ENCODE measurements at places on chromosomes 2 and 18.
A peak's percentile ranks its signal among the peaks of the same experiment; 100 is the strongest.

DNA sequence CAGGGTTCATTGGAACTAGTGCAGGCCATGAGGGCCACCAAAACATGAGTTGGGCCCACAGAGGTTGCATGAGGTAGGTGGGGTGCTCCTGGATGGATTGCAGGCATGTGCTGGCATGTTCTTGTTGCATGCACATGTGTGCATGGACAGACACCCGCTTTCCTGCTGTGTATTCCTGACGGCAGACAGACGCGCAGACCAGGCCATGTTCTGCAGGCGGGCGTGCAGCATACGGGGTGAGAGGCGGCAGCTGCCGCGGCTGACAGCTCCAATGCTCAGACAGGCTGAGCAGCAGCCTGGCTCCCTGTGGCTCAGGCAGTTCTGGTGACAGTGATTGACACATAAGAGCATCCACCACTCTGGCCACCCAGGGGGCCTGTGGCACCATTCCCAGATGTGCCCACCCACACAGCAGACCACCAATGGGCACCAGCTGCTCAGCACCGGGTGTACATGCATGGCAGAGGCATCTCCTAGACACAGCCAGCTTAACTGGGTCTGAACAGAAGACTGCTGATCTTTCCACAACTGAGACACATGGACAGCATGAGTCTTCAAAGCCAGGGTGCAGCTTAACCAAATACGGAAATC, 21.2 kb downstream of the HS1BP3 start:
- ATAC-seq: no peak

- peak; percentile 44 for ATAC-seq
Observed at GRCh38 chr18:11963991-11964484, 17.3 kb upstream of the IMPA2 start.

DNA sequence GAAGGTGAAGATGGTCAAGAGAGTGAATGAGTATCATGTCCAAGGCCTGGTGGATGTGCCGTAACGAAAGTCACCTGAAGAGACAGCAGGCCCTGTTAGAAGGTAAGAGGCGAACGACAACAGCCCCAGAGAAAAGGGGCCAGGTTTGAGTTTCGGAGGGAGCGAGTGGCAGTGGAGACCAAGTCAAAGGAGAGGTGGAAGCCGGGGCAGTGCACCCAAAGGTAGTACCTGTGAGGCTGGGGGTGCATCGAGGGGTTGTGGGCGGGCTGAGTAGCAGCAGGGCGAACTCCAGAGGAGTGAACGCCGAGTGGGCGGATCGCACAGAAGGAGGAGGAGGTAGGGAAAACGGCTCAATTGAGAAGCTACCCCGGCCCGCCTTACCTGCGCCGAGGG, 358 bp downstream of the USP37 start:
- ATAC-seq: peak; percentile 74

DNA sequence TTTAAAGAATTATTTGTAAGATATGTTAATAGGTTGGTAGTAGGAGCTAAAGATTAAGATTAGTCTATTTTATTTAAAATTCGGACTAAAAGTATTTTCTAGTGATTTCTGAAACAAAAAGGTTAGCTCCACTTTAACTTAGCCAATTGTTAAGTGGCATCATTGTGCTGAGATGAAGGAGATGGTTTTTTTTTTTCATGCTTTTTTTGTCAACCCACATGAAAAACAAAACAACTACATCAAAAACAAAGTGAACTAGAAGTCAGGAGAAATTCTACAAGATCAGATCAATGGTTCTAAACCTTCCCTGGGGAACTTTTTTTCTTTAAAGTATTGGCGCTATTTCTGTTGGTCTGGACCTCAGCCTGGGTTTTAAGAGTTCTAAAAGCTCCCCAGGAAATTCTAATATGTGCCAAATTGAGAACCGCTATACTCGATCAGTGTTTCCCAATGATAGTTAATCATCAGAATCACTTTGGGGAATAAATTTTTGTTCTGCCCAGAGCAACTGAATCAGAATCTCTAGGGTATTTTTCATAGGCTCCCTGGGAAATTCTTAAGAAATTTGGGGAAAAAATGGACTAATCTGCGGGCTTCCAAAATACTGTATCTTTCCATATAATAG, 2.3 kb downstream of the ZC3H6 start:
- no peak for ATAC-seq

- peak; percentile 72 for ATAC-seq
Observed at GRCh38 chr18:3623769-3624545, 174.0 kb downstream of the TGIF1 start.

GRCh38 chr2:108988796-108989713, at the start of gene EDAR:
EDAR (minus strand) TSS chr2:108989220; CDS start chr2:108931014, 58,206 bp downstream.
- ATAC-seq: peak; percentile 89

GRCh38 chr2:45855374-45855773, 203.9 kb downstream of the PRKCE start:
- ATAC-seq: peak; percentile 52

- ATAC-seq: peak; percentile 54
Observed at GRCh38 chr2:36708041-36708741, 11.7 kb downstream of the VIT start.

- no peak for ATAC-seq
Observed at GRCh38 chr2:158803506-158803905, 8.4 kb downstream of the DAPL1 start.

DNA sequence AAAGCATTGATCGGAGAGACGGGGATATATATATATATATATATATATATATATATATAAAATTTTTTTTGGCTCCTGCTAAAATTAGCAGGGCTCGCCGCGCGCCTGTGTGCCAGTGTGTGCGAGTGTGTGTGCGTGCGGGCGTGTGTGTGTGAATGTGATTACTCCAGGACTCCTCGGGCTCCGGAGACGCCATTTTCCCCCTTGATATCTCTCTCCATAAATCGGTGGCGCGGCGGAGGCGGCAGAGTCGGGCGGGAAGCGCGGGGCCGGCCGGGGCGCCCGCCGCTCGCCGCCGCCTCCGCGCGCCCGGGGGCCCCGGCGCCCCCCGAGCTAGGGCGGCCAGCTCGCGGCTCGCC, 795 bp upstream of the SETBP1 start:
- ATAC-seq: no peak

DNA sequence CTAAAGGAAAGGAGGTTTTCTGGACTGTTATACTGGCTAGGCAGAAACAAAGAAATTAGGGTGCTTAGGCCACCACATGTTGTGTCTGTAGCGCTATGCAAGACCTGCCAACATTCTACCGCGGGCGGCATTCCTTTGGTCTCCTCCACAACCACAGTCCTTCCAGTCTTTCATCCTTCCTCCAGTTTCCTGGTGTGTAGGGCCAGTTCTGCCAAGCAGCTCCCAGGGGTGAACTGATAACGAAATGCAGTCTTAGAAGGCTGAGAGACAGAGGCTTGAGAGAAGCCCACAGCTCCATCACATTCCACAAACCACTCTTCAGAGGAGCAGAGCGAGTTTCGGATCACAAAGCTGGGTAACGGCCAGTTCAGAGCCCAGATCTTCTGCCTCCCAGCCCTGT, 19.5 kb upstream of the CXXC1 start:
- ATAC-seq: no peak

DNA sequence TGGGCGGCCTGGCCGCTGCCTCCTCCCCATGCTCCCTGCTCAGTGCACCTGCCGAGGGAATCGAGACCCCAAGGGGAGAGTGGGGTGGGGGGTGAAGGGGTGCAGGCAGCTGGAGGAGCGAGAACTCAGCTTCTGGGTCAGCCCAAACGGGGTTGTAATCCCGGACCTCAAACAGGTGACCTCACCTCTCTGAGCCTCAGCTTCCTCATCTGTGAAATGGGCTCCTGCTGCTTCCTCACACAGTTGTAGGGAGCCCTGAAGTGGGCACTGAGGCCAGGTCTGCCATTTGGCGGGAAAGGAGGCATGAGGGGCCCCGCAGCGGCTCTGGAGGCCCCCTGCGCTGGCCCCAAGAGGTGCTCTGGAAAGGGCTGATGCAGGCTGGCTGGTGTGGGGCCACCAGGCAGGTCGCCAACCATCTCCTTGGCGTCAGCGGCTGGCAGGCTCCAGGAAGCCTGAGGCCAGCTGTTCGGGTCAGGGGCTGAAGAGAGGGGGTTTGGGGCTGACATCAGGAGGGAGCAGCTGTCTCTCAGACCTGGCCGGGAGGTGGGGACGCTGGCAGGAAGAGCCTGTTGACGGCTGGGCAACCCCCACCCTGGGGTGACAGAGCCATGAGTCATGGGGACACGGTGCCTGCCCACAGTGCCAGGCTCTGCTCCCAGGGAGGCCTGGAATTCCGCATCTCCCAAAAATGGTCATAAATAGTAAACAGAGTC, 4.9 kb downstream of the KLHL30 start:
- peak; percentile 62 for ATAC-seq

DNA sequence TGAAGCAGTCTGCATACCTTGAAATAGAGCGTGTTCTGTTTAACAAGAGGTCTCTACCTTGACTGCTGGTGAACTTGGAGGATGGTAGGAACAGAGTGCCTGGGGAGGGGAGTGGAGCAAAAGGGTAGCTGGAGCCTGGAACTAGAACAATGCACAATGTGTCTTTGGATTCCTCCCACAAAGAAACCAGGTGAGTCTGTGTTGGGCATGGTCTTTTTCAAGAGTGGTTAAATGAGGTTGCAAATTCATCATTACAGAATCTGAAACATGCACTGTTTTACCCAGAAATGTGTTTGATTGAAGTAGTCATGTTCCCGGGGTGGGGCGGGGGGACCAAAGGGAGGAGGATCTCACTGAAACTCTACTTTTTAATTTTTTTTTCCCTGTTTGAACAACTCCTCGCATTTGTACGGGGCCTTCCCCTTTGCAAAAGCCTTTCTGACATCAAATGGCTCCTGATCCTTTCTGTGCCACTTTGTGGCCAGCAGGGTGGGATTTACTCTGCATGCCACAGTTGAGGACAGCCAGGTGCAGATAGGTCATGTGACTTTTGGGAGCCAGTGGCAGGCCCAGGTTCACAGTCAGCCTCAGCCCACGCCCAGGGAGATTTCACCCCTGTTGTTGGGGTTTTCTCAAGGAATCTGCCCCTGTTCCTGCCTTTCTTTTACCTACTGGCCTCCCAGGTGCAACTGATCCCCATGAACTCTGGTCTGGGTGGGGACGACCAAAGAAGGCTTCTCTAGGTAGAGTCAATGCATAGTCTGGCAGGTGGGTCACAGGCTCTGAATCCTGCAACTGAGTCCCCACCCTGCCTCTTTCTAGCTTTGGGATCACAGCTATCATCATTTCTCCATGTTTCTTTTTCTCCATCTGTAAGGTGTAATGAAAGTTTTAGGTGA, 28.2 kb downstream of the MYCN start:
- no peak for ATAC-seq

DNA sequence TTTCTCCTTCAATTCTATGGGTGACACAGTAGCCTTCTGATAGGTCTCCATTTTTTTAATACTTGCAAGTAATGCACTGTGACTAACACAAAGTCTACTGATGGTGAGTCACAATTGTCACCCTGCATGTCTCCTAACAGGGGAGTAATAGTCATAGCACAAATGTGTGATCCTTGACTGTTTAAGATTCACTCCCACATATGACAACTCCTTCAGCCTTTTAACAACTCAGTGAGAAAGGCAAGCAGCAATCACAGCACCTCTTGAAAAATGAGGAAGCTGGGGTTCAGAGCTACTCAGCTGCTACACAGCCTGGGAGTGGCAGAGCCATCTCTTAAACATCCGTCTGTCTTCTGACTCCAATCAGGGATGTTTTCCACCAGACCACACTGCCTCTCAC, 63.8 kb downstream of the EHD3 start:
- ATAC-seq: peak; percentile 25

DNA sequence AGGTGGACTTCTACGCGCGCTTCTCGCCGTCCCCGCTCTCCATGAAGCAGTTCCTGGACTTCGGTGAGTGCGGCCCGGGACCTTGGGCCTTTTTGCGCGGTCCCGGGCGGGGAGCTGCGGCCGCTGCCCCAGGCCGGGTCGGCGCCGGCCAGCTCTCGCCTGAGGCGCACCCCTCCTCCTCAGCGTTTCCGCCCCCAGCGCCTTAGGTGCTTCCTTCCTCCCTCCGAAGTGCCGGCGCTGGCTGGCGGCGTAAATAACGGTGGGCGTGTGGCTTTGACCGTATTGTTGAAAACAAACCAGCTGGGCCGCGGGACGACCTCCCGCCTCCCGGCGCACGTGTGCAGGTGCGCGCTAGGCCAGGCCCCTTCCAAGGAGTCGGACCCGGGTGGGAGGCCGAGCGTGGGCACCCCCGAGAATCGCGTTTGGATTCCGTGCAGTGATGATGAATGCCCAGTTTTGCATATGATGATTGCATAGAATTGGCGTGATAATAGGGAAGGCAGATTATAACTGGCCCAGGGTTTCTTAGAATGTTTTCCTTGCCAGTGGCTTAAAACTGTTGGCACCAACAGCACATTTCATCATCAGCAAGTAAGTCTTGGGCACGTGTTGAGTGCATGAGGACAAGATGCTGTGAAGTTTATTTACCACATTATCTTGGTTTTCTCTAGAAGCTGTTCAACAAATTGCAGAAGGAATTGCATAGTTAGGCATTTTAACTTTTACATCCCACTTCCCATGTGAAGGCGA, 569 bp downstream of the PDK1 start:
- ATAC-seq: peak; percentile 65

- no peak for ATAC-seq
Observed at GRCh38 chr2:163177592-163177991, 339.0 kb upstream of the KCNH7 start.

- ATAC-seq: no peak
Observed at GRCh38 chr2:216033403-216033802, 20.1 kb upstream of the MREG start.

DNA sequence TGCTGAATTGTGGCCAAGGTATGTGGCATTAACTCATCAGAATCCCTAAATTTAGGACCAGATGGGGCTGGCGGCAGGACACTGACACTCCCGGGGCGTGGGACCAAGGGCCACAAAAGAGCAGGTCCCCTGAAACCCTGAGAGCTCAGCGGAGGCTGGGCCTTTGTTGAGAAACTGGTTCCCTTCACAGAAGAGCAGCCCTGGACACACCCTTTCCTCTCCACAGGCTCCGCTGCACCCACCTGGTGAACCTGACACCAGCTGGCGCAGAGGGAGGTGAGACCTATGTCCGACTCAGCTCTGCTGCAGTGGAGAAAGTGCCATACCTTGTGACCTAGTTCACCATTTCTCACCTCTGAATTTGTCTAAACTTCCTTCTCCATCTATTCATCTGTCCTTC, 119.5 kb downstream of the RTP5 start:
- ATAC-seq: no peak

DNA sequence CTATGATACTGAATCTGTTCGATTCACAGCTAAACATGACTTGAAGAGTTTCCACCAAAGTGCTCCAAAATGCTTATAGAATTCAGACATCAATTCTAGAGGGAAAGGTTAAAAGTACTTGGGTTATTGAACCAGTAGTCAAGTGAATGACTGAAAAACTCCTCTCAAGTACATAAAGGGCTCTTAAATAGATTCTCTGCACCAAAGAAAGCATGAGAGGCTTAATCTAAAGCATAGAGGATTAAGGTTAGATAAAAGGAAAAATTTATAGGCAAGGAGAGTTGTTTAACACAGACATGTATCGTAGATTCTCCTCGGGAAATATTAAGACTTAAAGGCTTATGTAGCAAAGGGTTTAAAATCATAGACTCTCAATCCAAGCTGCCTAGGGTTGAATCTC, 701.4 kb downstream of the ERBB4 start:
- ATAC-seq: no peak

DNA sequence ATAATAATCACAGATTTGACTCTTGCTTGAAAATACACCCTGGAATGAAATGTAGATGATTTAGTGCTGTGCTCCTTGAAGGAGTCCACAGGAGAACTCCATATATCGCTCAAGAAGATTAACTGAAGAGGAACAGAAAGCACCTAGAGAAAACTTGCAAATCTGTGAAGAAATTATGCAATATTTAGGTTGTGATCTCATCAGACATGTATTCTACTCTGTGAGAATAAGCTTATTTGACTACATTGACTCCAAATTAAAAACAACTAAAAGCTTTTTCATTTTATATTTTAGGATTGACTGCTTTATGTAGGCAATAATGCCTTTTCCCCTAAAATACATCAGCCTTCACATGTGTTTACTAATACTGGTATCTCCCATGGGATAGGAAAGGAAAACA, 906.6 kb upstream of the LRATD1 start:
- ATAC-seq: no peak
